Natural killer cell (primary cell): ENCODE measurements at places on chromosomes 11 and 22. TPM values are rescaled to one million over a fixed set of nuclear protein-coding genes. Genes with fewer than 3 reads are reported as not detected.

Gene HTATIP2
- 19.5 TPM for total RNA-seq

GRCh38 chr22:23749841-23750301, 1.0 kb downstream of the ZNF70 start:
- peaks cover 26% of the 10 kb centered on the region for H3K4me1 ChIP-seq
- no peak overlapping the region for H3K27ac ChIP-seq
- no peaks in the 10 kb centered on the region for H3K36me3 ChIP-seq

- H3K27me3 ChIP-seq: no peaks in the 10 kb centered on the region
- H3K36me3 ChIP-seq: no peaks in the 10 kb centered on the region
- no peaks in the 10 kb centered on the region for H3K4me1 ChIP-seq
- DNase-seq: no peak
- H3K27ac ChIP-seq: no peak overlapping the region
These were observed 26.5 kb upstream of the PRDM10 start for GRCh38 chr11:130029137-130029536.

DNA sequence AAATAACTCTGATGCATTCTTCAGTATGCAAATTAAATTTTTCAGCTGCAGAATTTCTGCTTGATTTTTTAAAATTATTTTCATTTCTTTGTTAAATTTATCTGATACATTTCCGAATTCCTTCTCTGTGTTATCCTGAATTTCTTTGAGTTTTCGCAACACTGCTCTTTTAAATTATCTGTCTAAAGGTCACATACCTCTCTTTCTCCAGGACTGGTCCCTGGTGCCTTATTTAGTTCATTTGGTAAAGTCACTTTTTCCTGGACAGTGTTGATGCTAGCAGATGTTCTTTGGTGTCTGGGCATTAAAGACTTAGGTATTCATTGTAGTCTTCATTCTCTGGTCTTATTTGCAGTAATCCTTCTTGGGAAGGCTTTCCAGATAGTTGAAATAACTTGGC, 577.4 kb upstream of the LUZP2 start:
- no peaks in the 10 kb centered on the region for H3K36me3 ChIP-seq
- H3K27ac ChIP-seq: no peak overlapping the region
- H3K4me3 ChIP-seq: no peak overlapping the region
- H3K27me3 ChIP-seq: no peaks in the 10 kb centered on the region
- DNase-seq: no peak

DNA sequence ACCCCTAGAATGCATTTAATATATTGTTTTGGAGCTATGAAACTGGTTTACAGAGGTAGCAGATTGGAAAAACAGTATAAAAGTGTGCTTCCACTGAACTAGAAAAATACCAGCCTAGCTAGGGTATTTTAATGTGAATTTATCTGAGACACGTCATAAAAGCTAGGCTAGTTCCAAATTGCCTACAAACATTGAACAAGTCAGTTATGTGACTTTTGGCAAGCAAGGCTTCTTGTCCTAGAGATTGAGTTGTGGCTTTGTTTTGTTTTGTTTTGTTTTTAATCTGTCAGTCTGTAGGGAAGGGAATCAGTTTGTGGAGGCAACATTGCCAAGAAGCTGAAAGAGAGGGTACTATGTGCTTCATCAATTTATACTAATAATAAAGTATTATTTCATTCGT, 24.2 kb downstream of the RTN3 start:
- no peaks in the 10 kb centered on the region for H3K27me3 ChIP-seq
- H3K27ac ChIP-seq: no peak overlapping the region
- DNase-seq: no peak
- H3K4me3 ChIP-seq: no peak overlapping the region

Gene C1QTNF5
- not detected for total RNA-seq

Gene RRP8
- 35.9 TPM for total RNA-seq

DNA sequence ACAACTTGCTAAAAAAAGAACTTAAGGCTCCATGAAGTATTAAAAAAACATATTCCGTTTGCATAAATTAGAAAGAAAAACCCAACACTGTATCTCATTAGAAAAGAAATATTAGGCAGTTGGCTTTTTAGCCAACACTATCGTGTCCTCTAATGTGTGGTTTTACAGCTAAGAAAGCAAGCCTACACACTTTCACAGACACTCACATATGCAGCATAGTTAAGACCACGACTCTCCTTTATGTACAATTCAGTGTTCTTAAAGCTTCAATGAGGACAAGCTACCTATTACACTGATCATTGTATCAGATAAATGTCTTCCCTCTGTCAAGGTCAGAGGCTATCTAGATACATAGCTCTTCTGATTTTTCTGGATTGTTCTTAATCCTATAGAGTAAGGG, 80.1 kb downstream of the PICALM start:
- H3K27ac ChIP-seq: no peak overlapping the region
- no peak overlapping the region for H3K4me3 ChIP-seq
- H3K27me3 ChIP-seq: no peaks in the 10 kb centered on the region
- H3K4me1 ChIP-seq: no peaks in the 10 kb centered on the region
- no peak for DNase-seq

- no peaks in the 10 kb centered on the region for H3K4me1 ChIP-seq
- no peaks in the 10 kb centered on the region for H3K36me3 ChIP-seq
- no peak overlapping the region for H3K27ac ChIP-seq
- H3K4me3 ChIP-seq: no peak overlapping the region
- H3K27me3 ChIP-seq: no peaks in the 10 kb centered on the region
These were observed 28.9 kb downstream of the CARD18 start for GRCh38 chr11:105110688-105111030.

DNA sequence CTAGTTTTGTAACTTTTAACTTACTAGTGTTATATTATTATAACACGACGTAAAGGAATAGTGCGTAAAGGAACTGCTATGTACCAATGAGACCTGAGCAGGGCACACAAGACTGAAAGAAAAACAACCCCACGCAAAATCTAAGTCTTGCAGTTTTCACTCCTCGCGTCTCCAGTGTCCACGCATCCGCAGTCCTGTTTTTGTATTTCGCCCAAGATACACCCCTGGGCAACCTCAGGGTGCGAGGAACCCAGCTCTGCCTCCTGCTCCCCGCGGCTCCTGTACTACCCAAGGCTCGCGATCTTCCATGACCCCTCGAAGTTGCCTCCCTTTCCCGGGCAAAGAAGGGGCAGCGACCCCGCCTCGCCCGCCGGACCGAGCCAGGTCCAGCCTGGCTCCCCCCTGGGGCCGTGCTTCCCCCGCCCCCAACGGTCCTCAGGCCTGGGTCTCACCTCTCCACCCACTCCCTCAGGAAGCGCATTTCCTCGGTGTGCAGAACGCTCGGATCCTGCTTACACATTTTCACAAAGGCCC, 393 bp downstream of the ST13 start:
- peaks cover 14% of the 10 kb centered on the region for H3K4me1 ChIP-seq
- peak overlapping the region; percentile 93 for H3K27ac ChIP-seq
- peak overlapping the region; percentile 78 for H3K4me3 ChIP-seq
- no peaks in the 10 kb centered on the region for H3K27me3 ChIP-seq
- DNase-seq: no peak

DNA sequence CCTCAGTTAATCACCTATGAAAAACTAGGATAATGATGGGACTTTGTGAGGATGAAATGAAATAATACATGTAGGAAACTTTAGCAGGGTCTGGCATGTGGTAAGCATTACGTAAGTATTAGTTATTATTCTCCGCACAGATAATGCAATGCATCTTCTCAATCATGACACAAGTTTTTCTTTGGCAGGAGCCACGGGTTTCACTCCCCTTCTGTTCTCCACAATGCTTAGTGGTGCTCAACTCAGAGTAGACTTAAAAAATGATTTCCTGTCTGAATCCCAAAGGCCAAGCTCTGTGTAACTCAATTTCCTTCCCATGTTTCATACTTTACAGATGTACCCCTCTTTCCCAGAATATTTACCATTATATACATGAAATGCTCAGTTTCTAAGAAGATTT, 82.9 kb downstream of the CCDC34 start:
- no peak overlapping the region for H3K4me3 ChIP-seq
- no peak overlapping the region for H3K27ac ChIP-seq
- H3K27me3 ChIP-seq: no peaks in the 10 kb centered on the region
- DNase-seq: no peak

DNA sequence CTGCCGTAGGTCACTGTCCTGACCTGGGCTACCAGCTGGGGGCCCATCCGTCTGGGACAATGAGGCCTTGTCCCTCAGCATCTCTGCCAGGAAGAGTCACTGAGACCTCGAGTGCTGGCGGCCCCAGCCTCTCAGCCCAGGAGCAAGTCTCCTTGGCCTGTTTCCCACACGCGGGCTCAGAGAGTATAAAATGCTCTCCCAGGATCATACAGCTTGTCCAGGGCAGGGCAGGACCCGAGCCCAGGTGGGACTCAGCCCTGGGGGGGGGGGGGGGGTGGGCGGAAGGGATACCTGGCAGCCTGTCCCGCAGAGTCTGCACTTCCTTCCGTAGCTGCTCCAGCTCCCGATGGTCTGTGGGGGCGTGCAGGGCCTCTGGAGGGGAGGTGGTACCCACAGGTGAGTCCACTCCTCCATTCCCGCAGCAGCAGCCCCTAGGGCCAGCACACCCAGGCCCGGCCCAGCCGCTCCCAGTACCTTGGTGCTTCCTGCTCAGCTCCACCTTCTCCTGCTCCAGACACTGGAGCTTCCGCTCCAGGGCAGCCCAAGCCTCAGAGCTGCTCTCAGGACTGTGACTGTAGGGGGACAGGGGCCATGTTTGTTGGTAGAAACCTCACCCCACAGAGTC, 7.9 kb downstream of the CDC42BPG start:
- no peaks in the 10 kb centered on the region for H3K27me3 ChIP-seq
- H3K36me3 ChIP-seq: no peaks in the 10 kb centered on the region
- peaks cover 15% of the 10 kb centered on the region for H3K4me1 ChIP-seq
- no peak overlapping the region for H3K27ac ChIP-seq

DNA sequence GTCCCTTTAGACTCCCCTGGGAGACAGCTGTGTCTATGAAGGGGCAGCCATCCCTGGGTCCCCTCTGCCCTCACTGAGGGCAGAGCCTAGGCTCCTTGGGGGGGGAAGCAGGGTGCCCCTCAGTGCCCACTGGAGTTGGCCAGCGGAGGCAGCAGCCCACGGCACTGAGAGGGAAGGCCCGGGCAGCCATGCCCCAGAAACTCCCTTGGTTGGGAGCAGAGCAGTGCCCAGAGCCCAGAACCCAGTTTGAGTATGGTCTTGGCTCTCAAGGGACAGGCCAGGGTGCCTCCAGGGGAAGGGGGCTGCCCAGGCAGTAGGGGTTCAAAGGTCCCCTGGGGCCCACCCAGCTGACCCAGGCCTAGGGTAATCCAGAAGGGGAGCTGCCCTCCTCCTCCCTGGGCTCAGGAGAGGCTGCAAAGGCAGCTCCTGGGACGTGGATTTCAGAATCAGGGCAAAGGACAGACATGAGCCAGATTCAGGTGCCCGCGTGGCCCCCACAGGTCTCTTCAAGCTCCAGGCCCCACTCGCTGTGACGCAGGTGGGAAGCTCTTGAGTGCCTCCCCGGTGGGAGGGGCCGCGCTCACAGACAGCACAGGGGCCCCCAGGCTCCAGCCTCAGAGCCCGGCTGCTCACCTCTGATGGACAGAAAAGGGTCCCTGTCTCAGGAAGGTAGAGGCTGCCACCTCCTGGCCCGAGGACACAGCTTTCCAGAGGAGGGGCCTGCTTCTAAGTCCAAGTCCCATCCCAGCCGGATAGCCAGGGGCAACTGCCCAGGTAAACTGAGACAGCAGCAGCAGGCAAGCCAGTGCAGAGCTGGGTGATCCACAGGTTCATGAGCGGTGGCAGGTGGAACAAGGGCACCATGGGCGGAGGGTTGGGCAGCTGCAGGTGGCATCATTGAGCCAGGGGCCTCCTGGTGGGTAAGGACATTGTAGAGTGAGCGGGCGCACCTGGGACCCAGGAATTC, 2.6 kb downstream of the C11orf21 start:
- H3K4me3 ChIP-seq: peak overlapping the region; percentile 0
- peaks cover 36% of the 10 kb centered on the region for H3K36me3 ChIP-seq
- H3K27ac ChIP-seq: peak overlapping the region; percentile 10
- H3K27me3 ChIP-seq: no peaks in the 10 kb centered on the region
- DNase-seq: peak; percentile 48

DNA sequence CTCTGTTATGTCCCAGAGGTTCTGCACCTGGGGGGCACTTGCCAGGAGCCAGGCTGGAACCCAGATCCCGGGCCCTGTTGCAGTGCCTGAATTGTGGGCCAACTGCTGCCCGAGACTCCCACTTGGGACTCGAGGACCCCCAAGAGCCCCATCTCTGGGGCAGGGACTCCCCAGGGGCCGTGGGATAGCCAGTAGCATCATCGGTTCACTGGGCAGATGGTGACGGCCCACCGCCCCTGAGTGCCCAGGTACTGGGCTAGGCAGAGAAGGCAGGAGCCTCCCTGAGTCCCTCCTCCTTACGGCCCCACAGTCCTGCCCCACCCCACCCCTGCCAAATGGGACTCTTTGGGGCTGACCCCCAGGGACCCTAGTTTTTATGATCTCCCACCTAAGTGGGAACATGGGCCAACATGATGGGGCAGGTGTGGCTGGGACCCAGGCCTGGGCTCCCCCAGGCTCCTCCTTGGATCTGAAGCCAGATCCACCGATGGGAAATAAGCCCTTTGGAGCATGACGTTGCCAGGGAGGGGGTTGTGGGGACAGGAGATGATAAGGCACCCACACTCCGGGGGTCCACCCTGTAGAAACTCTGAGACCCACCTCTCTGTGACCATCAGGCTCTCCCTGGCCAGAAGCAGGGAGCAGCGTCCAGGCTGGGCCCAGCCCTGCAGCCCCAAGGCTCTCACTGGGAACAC, 94.5 kb upstream of the FGF3 start:
- no peaks in the 10 kb centered on the region for H3K36me3 ChIP-seq
- no peak overlapping the region for H3K27ac ChIP-seq
- peaks cover 2% of the 10 kb centered on the region for H3K27me3 ChIP-seq
- DNase-seq: no peak
- H3K4me3 ChIP-seq: no peak overlapping the region

Gene HORMAD2
- not detected for total RNA-seq

DNA sequence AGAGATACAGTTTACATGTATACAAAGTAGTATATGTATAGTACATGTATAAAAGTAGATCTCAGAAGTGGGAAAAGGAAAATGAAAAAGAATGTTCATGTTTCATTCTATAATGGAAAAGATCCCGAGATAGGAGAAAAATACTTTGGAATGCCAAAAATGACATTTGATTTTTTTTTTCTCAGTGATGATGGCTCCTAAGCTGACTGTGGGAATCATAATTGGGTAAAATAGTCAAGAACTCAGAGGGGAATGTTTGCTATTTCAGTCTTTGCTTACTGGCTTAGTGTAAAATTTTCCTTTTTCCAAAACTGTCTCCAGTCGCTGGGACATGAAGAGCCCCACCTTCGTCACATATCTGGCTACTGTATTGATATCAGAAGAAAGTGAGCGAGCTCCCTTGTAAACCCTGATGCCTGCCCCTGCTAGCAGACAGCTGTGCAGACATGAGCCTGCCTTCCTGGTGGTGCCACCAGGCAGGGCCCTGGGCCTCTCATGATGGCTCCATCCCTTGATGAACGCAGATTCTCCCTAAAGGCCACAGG, 944.6 kb downstream of the NTM start:
- no peaks in the 10 kb centered on the region for H3K36me3 ChIP-seq
- no peak overlapping the region for H3K27ac ChIP-seq
- no peak overlapping the region for H3K4me3 ChIP-seq
- no peaks in the 10 kb centered on the region for H3K4me1 ChIP-seq
- H3K27me3 ChIP-seq: no peaks in the 10 kb centered on the region
- no peak for DNase-seq

- peak overlapping the region; percentile 66 for H3K27ac ChIP-seq
- peaks cover 59% of the 10 kb centered on the region for H3K36me3 ChIP-seq
- H3K4me3 ChIP-seq: no peak overlapping the region
- no peak for DNase-seq
These were observed 38.2 kb downstream of the BRD1 start for GRCh38 chr22:49789289-49790141.
